Ureter (tissue), 1 donor: ENCODE measurements at places on chromosomes 2 and 18.

DNA sequence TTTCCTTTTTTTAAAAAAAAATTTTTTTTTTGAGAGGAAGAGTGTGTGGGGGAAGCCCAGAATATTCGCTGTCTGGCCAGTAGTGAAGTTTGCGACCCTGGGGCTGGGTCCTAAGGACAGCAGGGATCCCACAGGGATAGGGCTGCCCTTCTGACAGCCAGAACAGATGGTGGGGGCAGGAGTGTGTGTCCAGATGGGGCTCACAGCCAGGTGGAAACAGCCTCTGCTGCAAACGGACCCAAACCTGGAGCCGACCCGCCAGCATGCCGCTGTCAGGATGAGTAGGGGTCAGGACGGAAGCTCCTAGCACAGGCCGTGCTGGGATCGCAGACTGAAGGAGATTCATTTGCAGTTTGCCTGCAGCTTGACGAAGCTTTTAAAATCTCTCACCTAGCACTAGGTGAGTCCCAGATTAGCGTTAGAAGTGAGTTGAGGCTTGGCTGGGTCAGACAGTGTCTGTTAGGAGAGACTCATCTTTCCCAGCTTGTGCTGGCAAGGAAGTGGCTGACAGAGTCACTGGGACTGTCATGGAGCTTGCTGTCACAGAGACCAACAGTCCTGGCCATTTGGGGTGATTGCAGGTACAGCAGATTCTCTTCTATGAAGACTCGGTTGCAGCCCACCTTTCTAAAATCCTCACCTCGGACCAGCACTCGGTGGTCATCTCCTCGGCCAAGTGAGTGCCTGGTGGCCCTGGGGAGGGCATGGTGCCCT is 93.4 kb downstream of the DGKD start:
- no peak for DNase-seq

DNA sequence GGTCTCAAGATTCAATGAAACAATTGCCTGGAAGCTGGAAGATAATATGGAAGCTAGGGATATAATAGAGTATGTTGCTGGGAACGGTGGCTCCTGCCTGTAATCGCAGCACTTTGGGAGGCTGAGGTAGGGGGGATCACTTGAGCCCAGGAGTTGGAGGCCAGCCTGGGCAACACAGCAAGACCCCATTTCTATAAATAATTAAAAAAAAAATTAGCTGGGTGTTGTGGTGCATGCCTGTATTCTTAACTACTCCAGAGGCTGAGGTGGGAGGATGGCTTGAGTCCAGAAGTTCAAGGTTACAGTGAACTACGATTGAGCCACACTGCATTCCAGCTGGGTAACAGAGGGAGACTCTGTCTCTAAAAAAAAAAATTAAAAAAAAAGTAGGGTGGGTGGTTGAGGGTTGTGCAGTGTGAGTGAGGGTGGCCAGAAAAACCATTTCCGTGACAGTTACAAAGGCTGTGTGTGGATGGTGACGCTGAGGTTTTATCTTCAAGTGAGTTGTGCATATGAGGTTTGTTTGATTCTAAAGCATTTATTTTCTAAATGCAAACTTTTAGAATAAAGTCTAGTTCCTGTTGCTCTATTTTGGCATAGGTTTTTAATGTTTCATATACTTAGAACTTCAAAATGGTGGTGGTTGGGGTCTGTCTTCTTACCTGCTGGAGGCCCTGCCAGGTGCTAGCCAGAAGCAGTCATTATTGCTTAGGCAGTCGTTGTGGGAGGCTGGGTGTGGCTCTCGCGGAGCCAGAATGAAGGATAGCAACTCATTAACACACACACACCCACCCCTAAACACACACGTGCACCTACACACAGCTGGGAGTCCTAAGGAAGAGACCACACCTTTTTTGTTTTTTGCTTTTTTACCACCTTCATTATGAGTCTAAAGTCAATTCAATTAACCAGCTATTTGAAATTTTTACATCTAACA is 4.7 kb upstream of the IL1R2 start:
- no peak for DNase-seq

- DNase-seq, result no peak
Observed at GRCh38 chr2:6783238-6783614, 82.5 kb downstream of the CMPK2 start.

GRCh38 chr2:169162613-169163012 is 93.2 kb downstream of the DHRS9 start:
- DNase-seq, result no peak

DNA sequence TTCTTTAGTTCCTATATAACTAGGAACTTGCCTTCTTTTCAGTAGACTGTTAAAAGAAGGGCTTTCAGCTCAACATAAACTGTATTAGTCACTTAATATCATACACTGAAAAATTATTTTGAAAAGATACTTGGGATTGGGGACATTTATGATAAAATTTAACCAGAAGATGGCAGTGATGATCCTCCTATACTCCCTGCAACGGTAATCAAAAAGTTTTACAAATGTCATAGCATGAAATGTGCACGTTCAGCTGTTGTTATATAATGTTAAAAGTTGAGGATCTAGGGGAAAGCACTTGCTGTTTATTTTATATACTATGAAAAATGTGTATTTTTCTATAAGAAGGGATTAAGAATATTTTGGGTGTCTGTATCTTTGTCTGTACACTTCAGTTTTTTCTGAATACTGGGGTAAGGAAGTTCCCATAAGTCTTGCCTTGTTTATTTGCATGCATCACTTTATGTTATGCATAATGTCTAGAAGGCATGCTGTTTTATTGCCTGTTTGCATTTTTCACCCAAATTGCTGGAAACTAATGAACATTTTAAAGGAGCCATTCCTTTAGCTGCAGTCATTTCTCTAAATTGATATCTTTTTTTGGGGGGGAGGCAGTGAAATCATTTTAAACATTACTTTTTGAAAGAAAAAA is 19.0 kb downstream of the DYNC1I2 start:
- DNase-seq, result no peak

GRCh38 chr18:23440131-23440530 is 13.0 kb upstream of the RIOK3 start:
- no peak for DNase-seq
